ENCODE measurements at places on chromosomes 12 and 14.

GRCh38 chr14:38309522-38310277 is 53.8 kb upstream of the CLEC14A start:
- H3K4me1 ChIP-seq = no peaks in the 10 kb centered on the region
- peaks cover 3% of the 10 kb centered on the region for H3K27me3 ChIP-seq
- DNase-seq = no peak

- no peaks in the 10 kb centered on the region for H3K36me3 ChIP-seq
- H3K4me3 ChIP-seq = no peak overlapping the region
- no peak overlapping the region for H3K27ac ChIP-seq
- no peak for DNase-seq
- no peaks in the 10 kb centered on the region for H3K4me1 ChIP-seq
Observed at GRCh38 chr14:36713960-36714703, 52.5 kb downstream of the PAX9 start.

- no peaks in the 10 kb centered on the region for H3K36me3 ChIP-seq
- peaks cover 6% of the 10 kb centered on the region for H3K4me1 ChIP-seq
- peaks cover 47% of the 10 kb centered on the region for H3K27me3 ChIP-seq
- H3K4me3 ChIP-seq = no peak overlapping the region
Observed at GRCh38 chr12:40226705-40227104, 1.9 kb downstream of the LRRK2 start.

DNA sequence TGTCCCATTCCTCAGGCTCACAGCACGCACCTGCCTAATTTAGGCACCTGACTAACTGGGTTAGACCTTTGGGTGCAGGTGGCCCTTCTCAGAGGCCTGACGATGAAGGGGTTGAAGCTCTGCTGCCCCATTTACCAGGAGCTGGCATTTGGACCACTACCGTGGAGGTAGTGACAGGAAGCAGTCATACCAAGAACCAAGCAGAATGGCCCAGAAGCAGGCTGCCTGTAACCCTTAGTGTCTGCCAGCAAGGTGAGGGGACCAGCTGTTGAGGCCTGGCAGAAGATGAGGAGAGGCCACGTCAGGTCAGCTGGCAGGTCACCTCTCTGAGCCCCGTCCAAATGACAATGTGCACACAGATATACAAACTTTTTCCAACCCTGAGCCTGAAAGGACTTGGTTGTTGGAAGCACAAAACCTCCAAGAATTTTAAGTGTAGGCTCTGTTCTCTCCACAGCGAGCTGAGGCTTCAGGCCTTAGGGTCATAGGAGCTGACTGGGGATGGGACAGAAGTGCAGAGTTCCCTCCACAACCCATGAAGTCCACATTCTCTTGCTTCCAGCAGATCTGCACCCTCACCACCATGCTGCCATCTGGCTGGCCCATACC is 23.1 kb downstream of the VASH1 start:
- no peak for DNase-seq
- no peak overlapping the region for H3K4me3 ChIP-seq
- no peak overlapping the region for H3K27ac ChIP-seq
- H3K4me1 ChIP-seq = peaks cover 49% of the 10 kb centered on the region
- H3K36me3 ChIP-seq = peaks cover 29% of the 10 kb centered on the region

GRCh38 chr12:68499616-68500015 is 111.1 kb upstream of the RAP1B start:
- no peaks in the 10 kb centered on the region for H3K27me3 ChIP-seq
- H3K4me3 ChIP-seq = no peak overlapping the region
- no peak overlapping the region for H3K27ac ChIP-seq
- peaks cover 40% of the 10 kb centered on the region for H3K4me1 ChIP-seq

- H3K4me3 ChIP-seq = no peak overlapping the region
- no peak for DNase-seq
- H3K4me1 ChIP-seq = no peaks in the 10 kb centered on the region
Observed at GRCh38 chr14:50935126-50936015, 8.9 kb downstream of the PYGL start.

- peak overlapping the region; percentile 70 for H3K4me3 ChIP-seq
- H3K4me1 ChIP-seq = peaks cover 21% of the 10 kb centered on the region
- H3K36me3 ChIP-seq = no peaks in the 10 kb centered on the region
Observed at GRCh38 chr14:58150243-58150805, 1.7 kb downstream of the ARMH4 start.
